ENCODE measurements at places on chromosomes 1 and 21.

DNA sequence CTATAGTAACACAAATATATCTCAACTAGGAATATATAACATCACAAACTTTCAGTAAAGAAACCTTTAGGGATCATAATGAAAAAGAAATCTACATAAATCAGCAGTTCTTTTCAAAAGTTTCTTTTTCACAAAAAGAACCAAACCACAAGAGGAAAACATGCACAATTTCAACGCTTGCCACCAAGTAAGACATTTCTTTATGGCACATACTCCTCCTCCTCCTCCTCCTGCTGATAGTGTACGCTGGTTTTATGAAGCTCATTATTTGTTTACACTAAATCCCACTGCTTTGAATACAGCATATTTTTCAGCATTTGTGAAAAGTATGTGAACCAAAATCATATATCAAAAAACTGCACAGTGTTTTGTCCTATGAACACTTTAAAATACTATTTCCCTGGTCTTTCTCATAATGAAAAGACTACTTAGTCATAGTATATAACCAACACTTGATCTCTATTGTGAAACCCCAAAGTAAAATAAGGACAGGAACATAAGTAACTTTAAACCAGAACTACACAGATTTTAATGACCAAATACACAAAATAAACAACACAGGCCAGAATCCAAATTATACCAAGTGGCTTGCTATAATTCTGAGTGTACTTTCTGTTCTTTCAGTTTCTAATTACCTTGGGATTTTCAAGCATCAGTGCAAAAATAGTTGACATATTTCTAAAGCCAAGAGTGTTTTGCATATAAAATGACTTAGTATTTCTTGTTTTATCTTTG, 184.2 kb downstream of the EIF4G3 start:
- DNase-seq, result no peak

DNA sequence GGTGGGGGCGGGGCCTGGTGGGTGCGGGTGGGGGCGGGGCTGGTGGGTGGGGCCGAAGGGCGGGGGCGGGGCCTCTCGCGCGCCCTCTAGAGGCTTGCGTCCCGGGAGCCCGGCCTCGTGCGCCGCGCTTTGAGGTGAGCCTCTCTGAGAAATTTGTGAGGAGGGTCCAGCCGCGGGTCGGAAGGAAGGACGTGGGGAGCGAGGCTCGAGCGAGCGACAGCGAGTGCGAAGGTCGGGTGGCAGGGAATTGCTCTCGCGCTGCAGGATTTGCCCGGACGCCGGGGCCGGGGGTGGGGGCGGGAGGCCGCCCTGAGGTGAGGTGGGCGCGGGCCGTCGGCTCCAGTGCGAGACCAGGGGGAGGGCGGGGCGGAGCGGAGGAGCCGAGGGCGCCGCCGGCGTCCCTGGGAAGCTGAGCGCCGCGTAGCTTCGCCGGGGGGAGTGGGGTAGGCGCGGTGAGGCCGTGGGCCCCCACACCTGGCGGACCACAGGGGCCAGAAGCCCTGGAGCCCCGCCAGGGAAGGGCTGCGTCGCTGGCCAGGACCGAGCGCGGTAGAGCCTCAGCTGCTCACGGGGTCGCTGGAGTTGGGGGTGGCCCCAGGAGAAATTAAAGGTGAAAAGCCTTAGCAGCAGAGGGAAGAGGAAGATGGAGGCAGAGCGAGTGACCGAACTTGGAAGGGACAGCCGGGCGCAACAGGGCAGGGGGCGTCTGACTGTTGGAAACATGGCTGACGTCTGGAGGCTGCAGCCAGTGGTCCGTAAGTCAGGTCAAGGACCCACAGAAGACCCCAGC, 754 bp upstream of the LSS start:
- no peak for DNase-seq

- no peak for DNase-seq
These were observed 205.5 kb downstream of the PTBP2 start for GRCh38 chr1:96927125-96927524.

- DNase-seq, result peak; percentile 47
These were observed 788 bp downstream of the ISG15 start for GRCh38 chr1:1013922-1014648.

GRCh38 chr1:113479713-113480676, 89.7 kb downstream of the MAGI3 start:
- DNase-seq, result no peak

DNA sequence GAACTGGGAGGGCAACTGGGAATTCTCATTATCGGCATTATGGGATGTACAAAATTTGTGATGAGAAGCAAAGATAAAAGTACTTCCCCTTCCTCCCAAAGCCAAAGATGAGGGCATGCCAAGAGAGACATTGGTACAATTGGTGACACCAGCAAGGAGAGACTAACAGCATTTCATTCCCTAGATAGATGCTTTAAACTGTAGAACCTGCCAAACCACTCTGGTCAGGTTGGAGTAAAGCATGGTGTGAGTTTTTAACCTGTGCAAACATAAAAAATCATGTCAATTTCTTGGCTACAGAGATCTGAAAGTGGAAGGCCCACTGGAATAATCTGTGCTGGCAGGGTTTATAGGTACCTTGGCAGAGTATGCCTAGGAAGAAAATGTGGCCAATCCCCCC, 19.4 kb downstream of the CTXND2 start:
- DNase-seq, result no peak

DNA sequence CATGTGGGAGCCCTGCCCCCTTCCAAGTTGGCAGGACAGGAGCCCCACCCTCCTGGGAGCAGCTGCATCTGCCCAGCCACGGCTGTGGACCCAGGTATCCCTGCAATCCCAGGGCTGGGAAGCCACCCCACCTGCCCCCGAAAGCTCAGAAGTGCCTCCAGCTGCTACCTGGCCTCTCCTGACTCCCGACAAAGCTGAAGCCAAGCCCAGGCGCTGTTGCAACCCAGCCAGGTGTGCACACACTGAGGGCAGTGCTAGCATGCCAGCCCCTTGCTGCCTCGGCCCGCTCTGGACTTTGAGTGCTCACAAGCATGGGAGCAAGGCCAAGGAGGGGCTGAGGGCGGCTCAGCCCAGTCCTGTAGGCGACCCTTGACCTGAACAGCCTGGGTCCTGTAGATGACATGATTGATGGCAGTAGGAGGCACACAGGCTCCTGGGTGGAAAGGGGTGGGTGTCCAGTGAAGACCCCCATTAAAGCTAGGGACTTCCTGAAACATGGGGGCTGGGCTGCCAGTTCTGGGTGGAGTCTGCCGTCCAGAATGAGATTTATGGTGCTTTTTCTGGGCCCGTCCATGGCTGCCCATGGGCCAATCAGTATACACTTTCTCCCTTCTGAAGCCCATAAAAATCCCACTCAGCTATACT, 2.8 kb upstream of the SSU72 start:
- no peak for DNase-seq

DNA sequence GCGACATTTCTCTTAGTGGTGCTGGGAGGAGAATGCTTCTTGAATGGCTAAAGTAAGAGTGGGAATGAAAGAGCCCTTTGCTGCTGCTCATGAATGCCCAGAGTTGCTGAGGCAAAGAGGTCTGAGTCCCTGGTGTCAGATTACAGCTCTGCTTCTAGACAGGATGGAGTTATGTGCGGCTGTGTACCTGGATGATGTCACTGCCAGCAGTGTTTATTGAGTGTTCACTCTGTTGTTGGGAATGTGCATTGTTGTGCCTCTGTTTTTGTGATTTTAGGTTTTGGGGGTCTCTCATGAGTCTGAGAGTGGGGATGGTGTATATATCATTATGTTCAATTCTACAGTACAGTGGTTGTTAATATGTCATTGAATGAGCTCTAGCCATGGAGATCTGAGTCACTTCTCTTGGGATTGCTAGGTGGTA, 2.7 kb downstream of the CDC14A start:
- no peak for DNase-seq

DNA sequence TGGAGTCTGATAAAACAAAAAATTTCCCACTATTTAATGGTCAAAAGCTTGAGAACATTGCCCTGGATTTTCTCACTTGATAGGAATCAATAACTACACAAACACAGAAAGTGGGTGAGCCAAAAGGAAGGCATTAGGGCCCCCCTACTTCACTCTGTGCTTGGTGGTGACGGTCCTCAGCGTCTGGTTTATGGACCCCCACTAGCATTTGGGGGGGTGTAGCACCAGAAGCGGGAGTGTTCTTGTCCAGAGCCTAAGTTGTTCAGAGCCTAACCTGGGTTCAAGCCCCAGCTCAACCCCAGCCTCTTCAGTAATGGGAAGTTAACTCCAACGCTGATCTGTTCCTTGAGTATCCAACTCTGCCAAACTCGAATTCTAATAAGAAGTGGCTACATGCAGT, 33.1 kb downstream of the STPG1 start:
- no peak for DNase-seq

DNA sequence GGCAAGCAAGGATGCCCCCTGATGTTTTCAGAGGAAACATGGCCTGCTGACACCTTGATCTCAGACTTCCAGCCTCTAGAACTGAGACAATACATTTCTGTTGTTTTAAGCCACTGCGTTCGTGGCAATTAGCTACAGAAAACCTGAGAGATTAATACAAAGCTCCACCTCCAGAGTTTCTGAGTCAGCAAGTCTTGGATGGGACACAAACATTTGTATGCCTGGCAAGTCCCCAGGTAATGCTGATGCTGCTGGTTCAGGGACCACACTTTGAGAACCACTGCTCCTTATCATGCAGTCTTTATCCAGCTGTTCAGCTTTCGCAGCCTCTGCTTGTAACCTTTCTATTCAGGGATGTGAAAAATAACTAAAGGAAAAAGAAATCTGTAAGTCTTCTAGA, 565.7 kb upstream of the PLXNA2 start:
- DNase-seq, result no peak

DNA sequence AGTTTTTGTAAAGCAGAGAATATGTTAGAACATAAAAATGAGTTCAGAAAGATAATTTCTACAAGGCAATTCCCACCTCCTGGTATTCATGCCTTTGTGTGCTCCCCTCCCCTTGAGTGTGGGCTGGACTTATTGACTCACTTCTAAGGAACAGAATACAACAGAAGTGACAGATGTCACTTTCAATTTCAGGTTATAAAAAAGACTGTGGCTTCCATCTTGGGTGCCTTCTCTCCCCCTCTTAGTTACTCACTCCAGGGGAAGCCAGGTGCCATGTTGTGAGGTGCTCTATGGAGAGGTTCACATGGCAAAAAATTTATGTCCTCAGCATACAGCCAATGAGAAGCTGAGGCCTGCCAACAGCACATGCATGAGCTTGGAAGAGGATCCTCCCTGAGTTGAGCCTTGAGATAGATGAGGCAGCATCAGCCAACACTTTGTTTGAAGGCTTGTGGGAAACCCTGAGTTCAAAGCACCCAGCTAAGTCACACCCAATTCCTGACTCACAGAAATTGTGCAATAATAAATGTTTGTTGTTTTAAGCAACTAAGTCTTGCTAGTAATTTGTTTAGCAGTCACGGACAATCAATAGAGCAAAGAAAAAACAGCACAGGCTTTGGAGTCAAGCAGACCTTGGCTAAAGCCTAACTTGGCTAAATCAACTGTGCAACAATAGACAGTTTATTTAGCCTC, 73.5 kb upstream of the NGF start:
- DNase-seq, result no peak

GRCh38 chr1:41399145-41399795, 38.0 kb downstream of the FOXO6 start:
- no peak for DNase-seq

- DNase-seq, result no peak
These were observed 50.4 kb upstream of the KIAA1614 start for GRCh38 chr1:180862305-180862704.

DNA sequence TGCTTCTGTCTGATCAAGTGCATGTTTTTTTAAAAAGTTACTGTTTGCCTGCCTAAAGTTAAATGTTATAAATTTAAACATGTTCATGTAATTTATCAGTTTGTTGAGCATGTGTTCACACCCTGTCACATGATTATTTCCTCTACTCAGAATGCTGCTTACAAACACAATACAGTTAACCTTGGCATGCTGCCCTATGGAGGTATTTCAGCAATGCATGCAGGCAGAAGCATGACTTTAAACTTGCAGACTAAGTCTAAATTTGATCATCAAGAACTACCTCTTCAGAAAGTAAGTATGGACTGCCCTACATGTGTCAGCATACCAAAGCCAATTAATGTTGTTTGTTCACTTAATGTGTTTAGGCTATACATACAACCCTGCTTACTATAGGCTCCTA, 161.6 kb downstream of the LRRC40 start:
- DNase-seq, result no peak

DNA sequence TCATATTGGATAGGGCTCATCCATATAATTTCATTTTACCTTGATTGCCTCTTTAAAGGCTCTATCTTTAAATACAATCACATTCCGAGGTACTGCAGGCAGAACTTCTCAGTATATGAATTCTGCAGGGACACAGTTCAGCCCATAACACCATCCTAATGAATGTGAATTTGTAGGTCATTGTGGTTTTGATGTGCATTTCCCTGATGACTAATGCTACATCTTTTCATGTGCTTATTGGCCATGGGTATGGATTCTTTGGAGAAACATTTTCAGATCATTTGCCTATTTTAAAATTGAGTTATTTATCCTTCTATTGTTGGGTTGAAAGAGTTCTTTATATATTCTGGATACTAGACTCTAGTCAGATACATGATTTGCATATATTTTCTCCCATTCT, 9.6 kb upstream of the RPS6KC1 start:
- DNase-seq, result no peak

- DNase-seq, result no peak
These were observed 26.8 kb downstream of the IFFO2 start for GRCh38 chr1:18929686-18930085.

GRCh38 chr21:46184625-46185555, 631 bp upstream of the SPATC1L start:
- peak; percentile 68 for DNase-seq

DNA sequence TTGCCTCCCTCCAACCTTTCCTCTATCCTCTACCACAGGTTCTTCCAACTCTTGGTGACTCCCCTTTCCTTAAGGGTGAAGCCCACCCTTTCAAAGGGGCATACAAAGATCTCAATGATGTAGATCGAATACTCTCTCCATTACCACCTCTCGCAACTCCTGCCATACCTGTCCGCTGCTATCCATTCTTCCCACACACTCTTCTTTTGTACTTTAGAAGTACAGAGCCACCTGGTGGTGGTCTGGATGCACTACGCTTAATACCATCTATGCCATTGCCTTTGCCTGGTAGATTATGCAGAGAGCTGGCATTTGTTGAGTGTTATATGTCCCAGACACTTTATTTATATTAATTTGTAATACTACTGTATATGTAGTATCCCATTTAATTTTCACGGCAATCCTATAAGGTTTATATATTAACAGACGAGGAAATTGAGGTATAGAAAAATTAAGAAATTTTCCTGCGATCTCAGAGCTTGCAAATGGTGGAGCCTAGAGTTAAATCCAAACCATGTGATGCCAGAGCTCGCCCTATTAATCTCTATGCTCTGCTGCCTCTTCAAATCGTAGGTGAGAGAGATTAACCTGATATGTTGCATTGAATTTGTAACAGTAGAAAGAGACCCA, 22.9 kb downstream of the TSHB start:
- DNase-seq, result peak; percentile 53
